Activated CD4-positive, CD25-positive, alpha-beta regulatory T cell (primary cell): ENCODE measurements at places on chromosomes 13 and 19.

DNA sequence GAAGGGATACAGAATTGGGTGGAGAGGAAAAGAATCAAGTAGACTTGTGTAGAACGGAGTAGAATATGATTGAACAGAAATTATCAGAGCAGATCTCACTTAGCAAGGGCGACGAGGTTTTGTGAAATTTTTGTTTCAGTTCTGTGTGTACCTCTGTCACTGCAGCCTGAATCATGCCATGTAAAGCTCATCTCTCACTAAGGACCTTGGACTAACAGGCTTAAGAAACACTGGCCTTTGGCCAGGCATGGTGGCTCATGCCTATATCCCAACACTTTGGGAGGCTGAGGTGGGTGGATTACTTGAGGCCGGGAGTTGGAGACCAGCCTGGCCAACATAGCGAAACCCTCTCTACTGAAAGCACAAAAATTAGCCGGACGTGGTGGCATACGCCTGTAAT, 62.6 kb downstream of the MYH14 start:
- no peak for DNase-seq

GRCh38 chr19:10219678-10220077, 11.5 kb downstream of the S1PR2 start:
- DNase-seq = no peak

- DNase-seq = no peak
These were observed 1.3 kb upstream of the PPAN start for GRCh38 chr19:10104665-10105508.

GRCh38 chr13:42984691-42985090, 7.3 kb downstream of the EPSTI1 start:
- no peak for DNase-seq

DNA sequence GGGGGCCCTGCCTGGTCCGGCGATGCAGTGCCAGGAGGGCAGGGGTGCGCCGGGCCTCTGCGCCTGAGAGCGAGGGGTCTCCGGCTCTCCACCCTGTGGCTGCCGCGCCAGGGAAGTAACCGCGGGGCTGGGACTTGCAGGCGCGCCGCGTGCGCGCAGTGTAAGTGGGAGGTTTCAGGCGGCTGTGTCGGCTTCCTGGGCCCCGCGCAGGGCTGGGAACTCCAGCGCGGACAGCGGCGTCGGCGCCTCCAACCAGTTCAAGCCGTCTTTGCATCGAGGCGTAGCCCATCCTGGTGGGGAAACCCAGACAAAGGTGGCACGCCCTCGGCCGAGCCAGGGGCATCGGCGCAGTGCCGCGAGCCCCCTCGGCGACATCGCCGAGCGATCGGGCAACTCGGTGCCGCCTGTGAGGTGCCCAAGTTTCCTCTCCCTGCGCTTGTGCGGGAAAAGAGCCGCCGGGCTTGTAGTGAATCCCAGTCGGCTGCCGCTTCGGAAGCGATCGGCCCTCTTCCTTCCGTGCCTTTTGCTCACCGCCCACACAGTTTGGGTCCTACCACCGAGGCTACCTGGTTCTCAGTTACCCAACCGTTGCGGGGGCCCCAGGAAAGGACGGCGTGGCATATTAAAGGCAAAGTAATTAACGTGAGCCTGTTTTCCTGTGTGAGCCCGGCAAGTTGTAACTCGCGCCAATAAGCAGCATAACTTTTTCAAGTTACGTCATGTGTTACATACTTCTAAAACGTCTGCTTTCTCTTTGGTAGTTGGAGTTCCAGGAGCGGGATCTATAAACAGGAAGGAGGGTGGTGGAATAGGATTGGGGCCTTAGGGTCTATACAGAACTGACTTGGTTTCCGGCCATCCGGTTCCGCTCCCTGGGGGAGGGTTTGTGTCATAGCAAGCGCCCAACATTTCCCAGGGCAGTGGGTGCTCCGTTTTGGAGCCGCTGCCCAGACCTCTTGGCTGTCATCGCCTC, 1.2 kb downstream of the LRCH1 start:
- DNase-seq = peak; percentile 19

GRCh38 chr13:28459911-28460310, 35.0 kb downstream of the FLT1 start:
- DNase-seq = no peak

- DNase-seq = peak; percentile 6
These were observed 74.5 kb upstream of the RAP2A start for GRCh38 chr13:97359181-97360057.

GRCh38 chr13:109744512-109745051, 41.8 kb downstream of the IRS2 start:
- DNase-seq = no peak

- no peak for DNase-seq
These were observed 638 bp downstream of the ANKRD27 start for GRCh38 chr19:32674153-32674930.

DNA sequence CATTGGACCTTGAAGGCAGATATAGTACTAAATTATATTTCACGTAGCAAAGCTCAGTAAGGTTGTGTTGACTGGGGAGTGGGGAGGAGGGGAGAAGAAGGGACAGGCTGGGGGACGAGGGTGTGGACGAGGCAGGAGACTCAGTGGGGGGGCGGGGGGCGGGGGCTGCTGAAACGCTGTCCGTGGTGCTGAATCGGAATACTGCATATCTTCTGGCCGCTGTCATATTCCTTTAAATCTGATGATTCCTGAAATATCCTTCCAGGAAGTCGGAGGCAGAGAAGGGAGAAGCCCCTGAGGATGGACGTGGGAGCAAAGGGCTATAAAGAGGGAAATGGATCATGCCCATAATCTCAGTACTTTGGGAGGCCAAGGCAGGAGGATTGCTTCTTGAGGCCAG, 34.7 kb upstream of the CASP14 start:
- no peak for DNase-seq
